Activated CD4-positive, alpha-beta T cell treated with anti-CD3 and anti-CD28 coated beads, Interleukin-2, amount 10 ng/mL, durations not matched to agents 24 days and 14 days (primary cell): ENCODE measurements at places on chromosomes 5 and 9. TPM values are rescaled to one million over a fixed set of nuclear protein-coding genes. Genes with fewer than 3 reads are reported as not detected.

The CEMIP2 gene
- total RNA-seq = 47.7 and 55.1 TPM in 2 replicates

The SPATA31D4 gene
- not detected in 2 replicates for total RNA-seq

- H3K4me3 ChIP-seq = no peak overlapping the region
- H3K4me1 ChIP-seq = peaks cover 12% of the 10 kb centered on the region
- H3K36me3 ChIP-seq = no peaks in the 10 kb centered on the region
- H3K27ac ChIP-seq = no peak overlapping the region
- DNase-seq = no peak
Measured at GRCh38 chr9:132147839-132148238, 14.0 kb upstream of the NTNG2 start.

- DNase-seq = no peak
- H3K4me1 ChIP-seq = peaks cover 14% of the 10 kb centered on the region
- H3K27me3 ChIP-seq = no peaks in the 10 kb centered on the region
- peaks cover 28% of the 10 kb centered on the region for H3K36me3 ChIP-seq
- H3K4me3 ChIP-seq = no peak overlapping the region
Measured at GRCh38 chr9:6869081-6869948, 111.5 kb downstream of the KDM4C start.

DNA sequence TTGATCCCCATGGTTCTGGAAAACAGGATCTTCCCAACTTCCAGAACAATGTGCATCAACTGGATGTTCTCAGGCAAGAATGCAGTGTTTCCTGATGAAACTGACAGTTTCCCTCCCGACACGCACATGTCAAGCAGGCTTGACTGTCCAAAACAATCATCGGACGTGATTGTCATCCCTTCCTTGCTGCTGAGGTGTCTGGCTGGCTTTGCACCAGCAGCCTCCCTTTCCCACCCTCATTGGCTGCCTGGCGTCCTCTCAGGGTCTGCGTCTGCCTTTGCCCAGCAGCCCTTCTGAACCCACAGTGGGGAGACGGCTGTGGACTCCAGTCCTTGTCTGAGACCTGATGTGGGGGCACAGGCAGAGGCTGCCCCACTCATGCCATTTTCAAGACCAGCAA, 110.8 kb downstream of the MARCHF3 start:
- H3K27me3 ChIP-seq = no peaks in the 10 kb centered on the region
- H3K4me3 ChIP-seq = no peak overlapping the region
- peaks cover 2% of the 10 kb centered on the region for H3K36me3 ChIP-seq
- H3K4me1 ChIP-seq = no peaks in the 10 kb centered on the region
- no peak overlapping the region for H3K27ac ChIP-seq

- DNase-seq = no peak
- H3K27me3 ChIP-seq = peaks cover 15% of the 10 kb centered on the region
- peaks cover 9% of the 10 kb centered on the region for H3K4me1 ChIP-seq
Measured at GRCh38 chr5:14215901-14216300, 72.8 kb downstream of the TRIO start.

DNA sequence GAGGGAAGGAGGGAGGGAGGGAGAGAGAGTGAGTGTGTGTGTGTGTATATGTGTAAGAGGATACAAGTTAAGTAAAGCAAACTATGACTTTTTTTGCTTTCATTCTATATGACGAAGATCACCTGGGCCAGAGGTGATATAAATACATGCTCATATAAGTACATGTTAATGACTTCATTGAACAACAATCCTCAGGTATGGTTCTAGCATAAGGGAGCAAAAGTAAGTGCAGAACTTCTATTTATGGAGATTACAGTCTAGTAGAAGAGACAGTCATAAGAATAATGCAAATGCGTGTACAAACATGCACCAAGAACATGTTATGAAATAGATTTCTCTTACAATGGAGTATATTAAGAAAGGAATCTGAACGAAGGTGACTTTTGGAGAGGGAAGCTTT, 1804.0 kb downstream of the MAT2B start:
- no peaks in the 10 kb centered on the region for H3K4me1 ChIP-seq
- no peaks in the 10 kb centered on the region for H3K27me3 ChIP-seq
- H3K4me3 ChIP-seq = no peak overlapping the region
- DNase-seq = no peak
- H3K36me3 ChIP-seq = no peaks in the 10 kb centered on the region
- no peak overlapping the region for H3K27ac ChIP-seq
